ENCODE measurements at places on chromosomes 3 and 15.

DNA sequence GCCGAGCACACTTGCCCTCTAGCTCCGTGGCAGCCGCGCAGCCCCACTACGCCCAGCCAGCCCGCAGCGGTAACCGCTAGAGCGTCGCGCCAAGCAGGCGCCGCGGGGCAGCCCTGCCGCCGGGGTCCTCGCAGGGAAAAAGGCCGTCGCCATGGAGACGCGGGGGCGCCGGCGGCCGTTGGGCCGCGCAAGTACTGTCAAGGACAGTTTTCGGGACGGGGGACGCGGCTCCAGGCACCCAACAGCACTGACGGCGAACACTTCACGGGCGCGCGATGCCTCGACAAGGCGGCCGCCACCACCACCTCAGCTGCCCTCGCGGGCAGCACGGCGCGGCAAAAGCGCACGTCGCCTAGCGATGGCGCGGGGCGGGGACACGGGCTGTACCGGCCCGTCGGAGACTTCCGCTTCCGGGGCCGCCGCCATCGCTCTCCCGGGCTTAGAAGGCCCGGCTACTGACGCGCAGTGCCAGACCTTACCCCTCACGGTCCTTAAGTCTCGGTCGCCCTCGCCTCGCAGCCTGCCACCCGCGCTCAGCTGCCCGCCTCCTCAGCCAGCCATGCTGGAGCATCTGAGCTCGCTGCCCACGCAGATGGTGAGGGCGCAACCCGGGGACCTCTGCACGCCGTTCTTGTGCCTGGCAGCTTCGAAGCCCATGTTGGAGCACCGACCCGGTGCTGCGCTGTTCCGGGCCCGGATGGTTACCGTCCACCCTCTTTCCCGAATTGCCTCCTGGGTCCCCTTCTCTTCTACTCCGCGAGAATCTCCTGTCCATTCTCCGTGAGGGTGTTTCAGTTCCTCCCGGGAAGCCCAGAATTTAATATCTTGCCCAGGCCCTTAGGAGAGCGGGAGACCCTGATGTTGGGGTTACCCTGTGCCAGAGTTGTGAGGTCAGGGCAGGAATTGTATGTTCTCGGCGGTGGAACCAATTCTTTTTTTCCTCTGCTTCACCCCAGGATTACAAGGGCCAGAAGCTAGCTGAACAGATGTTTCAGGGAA is at the start of the genes GLT8D1 and SPCS1:
TSS of gene GLT8D1 (minus strand) at position 104 of the 999 bp plus-strand sequence. CDS start 5,331 bp downstream, outside the sequence.
TSS of gene SPCS1 (plus strand) at position 419 of the 999 bp plus-strand sequence. CDS start at position 560, 141 bp downstream.
- peak; percentile 72 for DNase-seq

- no peak for DNase-seq
Measured at GRCh38 chr3:124636863-124637296, 93.4 kb upstream of the UMPS start.

DNA sequence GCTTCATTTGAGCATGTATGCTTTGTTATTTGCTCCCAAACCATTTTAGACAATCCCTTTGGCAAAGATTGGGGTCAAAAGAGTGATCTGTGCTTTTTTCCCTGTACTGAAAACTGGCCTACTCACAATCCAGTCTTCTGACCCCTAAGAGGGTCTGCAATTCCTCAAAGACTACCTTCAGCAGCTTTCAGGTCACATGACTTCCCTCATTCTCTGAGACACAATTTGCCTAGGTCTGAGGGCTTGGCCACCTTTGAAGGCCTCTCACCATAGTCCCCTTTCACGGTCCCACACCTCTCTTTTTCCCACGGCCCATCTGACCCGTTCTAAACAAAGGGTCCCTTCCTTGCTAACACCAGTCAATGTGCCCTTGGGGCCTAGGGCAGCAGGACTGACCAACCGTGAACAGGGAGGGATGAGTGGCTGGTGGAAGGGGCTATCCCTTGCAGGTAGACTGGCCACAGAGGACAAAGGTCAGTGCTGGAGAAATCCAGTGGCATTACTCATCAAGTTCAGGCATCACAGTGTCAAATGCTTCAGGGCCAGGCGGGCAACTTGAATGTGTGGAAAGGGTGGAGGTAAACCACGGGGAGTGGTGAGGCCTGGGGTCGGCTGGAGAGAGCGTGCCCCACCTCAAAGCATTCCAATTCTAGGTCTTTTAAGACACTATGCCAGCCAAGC is 10.8 kb downstream of the RASL12 start:
- no peak for DNase-seq

- no peak for DNase-seq
Measured at GRCh38 chr3:5309602-5310001, 122.1 kb downstream of the EDEM1 start.

GRCh38 chr3:20832963-20833362 is 647.0 kb upstream of the SGO1 start:
- no peak for DNase-seq

GRCh38 chr3:99999536-99999935 is 114.8 kb downstream of the FILIP1L start:
- DNase-seq = no peak

GRCh38 chr3:144079634-144080033 is 108.0 kb downstream of the DIPK2A start:
- DNase-seq = no peak

DNA sequence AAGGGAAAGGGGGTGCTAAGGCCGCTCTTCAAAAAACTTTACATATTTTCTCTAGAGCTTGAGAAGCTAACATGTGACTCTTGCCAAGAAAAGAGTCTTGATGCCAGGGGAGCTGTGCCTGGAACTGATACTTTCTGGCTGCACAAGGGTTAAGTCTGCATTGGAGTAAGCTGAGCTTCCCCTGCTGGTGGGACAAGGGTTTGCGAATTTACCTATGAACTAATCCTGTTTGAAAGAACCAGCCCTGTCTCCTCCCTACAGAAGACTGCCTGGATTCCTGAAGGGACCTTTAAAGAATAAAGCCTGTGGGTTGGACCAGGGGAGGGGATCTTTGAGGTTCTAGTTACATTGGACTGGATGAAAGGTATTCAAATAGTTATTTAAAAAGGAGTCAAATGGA is 58.3 kb upstream of the EPHA3 start:
- no peak for DNase-seq

DNA sequence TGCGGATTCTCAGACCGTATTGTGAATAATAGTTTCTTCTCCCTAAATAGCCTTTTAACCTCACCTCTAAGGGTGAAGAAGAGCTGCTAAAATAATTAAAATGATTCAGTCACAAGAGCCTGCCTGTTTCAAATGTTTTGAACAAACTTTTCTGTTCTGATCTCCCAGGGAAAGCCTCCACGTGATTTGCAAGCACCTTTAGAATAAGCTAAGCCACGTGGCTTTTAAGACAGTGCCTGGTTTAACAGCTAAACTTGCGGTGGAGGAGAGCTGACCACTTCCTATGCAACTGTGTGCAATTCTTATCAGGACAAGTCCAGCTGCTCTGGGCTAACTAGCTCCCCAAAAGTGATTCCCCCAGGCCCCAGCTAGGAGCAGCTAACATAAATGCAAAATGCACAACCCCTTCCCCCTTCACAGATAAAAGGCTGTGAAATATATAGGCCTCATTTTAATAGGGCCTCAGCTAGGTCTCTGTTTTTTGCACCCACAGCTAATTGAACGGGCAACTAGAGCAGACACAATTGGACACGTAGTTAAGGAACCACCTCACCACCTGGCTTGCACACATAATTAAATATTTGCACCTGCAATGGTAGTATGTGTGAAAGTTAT is 401.2 kb upstream of the NR2F2 start:
- no peak for DNase-seq

DNA sequence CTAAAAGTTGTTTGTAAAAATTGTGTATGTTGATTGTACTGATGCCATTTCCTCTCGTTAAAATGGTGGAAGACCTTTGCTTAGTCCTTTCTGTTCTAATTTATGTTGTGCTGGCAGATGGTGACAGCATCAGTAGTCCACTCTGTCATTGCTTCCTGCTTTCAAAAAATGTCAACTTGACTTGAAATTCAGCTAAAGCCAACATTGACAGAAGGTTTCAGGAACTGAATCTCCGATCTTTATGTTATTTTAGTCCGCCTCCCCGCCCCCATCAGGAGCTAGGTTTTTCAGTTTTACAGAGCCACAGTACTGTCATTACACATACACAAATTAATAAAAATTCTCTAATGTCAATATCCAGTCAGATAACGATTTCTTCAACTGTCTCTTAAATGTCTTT is 1.5 kb downstream of the CEP63 start:
- no peak for DNase-seq

GRCh38 chr15:46151786-46152185 is 517.0 kb downstream of the SQOR start:
- no peak for DNase-seq
